ENCODE measurements at places on chromosomes 2 and 18. TPM values are rescaled to one million over a fixed set of nuclear protein-coding genes. Genes with fewer than 3 reads are reported as not detected.

DNA sequence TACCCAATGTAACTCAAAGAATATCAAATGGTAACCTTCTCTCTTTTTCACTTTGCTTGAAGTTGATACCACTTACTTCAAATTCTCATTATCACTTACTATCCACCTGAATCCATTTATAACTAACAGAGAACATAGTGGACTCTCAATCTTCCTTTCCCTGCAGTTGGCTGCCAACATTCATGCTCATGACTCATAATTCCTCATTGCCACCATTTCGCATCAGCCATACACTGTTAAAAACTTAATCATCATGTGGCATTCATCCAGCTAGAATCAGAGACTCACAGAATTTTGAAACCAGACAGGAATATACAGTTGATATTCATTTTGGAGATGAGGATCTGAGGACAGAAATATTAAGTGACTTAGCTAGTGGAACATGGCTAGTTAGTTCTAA is 56.8 kb downstream of the SLC4A10 start:
- peak; percentile 57 for DNase-seq
- no peaks in the 10 kb centered on the region for H3K36me3 ChIP-seq
- H3K27me3 ChIP-seq, result no peaks in the 10 kb centered on the region

GRCh38 chr2:128552141-128552805 is 233.6 kb upstream of the HS6ST1 start:
- H3K27me3 ChIP-seq, result no peaks in the 10 kb centered on the region
- DNase-seq, result no peak
- H3K27ac ChIP-seq, result no peak overlapping the region
- H3K4me1 ChIP-seq, result no peaks in the 10 kb centered on the region

DNA sequence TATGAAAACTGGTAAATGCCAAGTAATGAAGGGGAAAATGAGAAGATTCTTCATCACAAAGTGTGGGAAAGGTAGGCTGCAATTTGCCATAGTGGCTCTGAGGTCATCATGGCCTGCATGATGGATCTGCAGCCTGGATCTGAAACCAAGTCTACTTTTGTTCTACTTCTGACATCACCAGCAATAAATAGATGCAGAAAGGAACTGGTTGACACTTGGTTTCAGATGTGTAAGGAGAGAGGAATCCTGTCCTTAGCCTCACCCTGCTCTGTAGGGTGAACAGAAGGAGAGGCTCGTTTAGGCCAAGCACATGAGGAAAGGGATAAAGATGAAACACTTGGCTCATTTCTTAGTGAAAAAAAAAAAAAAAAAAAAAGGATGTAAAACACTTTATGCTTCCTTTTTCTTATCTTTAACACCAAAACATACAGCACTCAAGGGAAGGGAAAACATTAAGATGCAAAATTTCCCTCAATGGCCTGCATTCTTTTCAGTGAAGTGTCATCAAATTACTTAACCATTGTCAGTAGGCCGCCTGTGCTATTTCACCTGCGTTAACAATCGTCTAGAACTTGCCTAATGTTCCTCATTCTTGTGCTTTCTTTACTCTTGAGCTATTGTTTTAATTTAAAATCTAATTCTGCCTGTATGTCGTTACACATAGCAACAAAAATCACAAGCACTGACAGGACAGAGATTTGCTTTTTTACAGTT is 3.9 kb downstream of the NEB start:
- no peak overlapping the region for H3K4me3 ChIP-seq
- no peaks in the 10 kb centered on the region for H3K4me1 ChIP-seq
- DNase-seq, result no peak
- H3K36me3 ChIP-seq, result no peaks in the 10 kb centered on the region
- no peak overlapping the region for H3K27ac ChIP-seq
- H3K27me3 ChIP-seq, result no peaks in the 10 kb centered on the region

DNA sequence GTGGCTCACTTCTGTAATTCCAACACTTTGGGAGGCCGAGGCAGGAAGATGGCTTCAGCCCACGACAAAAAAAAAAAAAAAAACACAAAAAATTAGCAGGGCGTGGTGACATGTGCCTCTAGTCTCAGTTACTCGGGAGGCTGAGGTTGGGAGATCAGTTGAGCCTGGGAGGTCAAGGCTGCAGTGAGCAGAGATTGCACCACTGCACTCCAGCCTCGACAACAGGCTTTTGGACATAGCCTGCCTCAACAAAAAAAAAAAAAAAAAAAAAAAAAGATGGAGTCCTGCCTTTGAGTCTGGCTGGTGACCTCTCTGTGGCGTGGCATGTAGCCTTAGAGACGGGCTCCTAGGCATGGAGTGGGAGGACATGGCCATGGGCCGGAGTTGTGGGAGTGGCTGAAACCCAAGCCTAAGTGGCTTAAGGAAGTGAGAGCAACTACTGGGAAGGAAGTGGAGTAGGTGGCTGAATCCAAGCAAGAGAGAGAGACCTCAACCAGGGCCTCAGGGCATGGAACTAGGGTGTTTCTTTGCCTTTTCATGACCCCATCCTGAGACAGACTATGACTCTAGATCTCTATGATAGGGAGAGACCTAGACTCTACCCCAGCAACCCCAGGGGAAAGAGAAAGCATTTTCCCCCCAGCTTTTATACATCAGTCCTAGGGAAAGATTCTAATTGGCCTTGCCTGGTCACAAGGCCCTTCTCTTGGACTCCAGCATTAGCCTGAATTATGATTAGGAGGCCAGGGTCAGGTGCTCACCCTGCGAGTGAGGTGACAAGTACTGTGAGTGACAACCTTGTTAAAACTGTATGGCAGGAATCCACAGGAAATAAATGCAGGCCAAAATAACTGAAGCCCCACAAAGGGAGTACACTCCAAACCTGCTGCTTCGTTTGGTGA is 34.2 kb downstream of the NPAS2 start:
- no peak for DNase-seq
- H3K27ac ChIP-seq, result no peak overlapping the region
- no peaks in the 10 kb centered on the region for H3K36me3 ChIP-seq
- H3K4me3 ChIP-seq, result no peak overlapping the region

DNA sequence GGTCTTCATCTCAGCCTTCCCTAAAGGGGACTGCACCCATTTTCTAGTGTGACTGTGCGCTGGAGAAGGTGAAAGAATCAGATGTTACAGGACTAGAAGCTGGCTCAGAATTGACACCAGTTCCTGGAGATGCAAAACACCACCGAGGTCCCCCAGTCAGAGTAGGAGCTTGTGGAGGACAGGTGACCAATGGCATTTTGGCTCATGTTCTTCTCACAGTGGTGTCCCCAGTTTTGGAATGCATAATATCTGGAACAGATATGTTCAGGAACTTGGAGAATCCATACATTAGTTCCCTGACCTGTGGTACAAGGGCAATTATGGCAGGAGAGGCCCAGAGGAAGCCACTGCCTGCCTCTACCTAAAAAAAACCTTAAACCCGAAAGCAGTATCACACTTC is 66.3 kb downstream of the PSMG2 start:
- no peak overlapping the region for H3K27ac ChIP-seq
- no peaks in the 10 kb centered on the region for H3K36me3 ChIP-seq
- no peaks in the 10 kb centered on the region for H3K27me3 ChIP-seq
- DNase-seq, result no peak
- H3K4me3 ChIP-seq, result no peak overlapping the region

- H3K27ac ChIP-seq, result peak overlapping the region; percentile 60
- H3K4me1 ChIP-seq, result peaks cover 48% of the 10 kb centered on the region
- DNase-seq, result peak; percentile 97
- no peaks in the 10 kb centered on the region for H3K27me3 ChIP-seq
- peaks cover 14% of the 10 kb centered on the region for H3K36me3 ChIP-seq
These were observed 12.4 kb downstream of the ASB1 start for GRCh38 chr2:238438856-238439849.

GRCh38 chr2:119106301-119106897 is 52.2 kb downstream of the C1QL2 start:
- H3K27ac ChIP-seq, result no peak overlapping the region
- no peaks in the 10 kb centered on the region for H3K36me3 ChIP-seq
- no peak overlapping the region for H3K4me3 ChIP-seq
- no peaks in the 10 kb centered on the region for H3K27me3 ChIP-seq

- H3K27me3 ChIP-seq, result no peaks in the 10 kb centered on the region
- H3K36me3 ChIP-seq, result no peaks in the 10 kb centered on the region
- H3K4me3 ChIP-seq, result no peak overlapping the region
- DNase-seq, result no peak
- H3K4me1 ChIP-seq, result no peaks in the 10 kb centered on the region
These were observed 756.7 kb downstream of the SOCS6 start for GRCh38 chr18:71045331-71046065.

DNA sequence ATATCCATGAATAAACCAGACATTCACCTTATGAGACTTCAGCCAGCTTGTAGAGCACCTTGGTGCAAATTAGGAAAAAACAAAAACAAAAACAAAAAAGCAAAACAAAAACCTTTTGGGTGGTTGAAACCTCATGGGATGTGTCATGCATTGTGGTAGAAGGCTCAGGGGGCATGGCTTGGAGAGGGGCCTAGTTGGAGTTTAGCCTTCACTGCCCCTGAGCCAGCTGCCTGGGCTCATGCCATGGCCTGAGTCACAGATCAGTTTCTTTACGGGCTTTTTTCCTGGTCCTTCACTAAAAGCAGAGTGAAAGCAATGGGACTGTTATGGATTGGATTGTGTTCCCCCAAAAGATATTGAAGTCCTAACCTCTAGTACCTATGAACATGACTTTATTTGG is 22.0 kb upstream of the DAPL1 start:
- H3K27me3 ChIP-seq, result no peaks in the 10 kb centered on the region
- H3K4me1 ChIP-seq, result no peaks in the 10 kb centered on the region
- no peak overlapping the region for H3K4me3 ChIP-seq
- H3K36me3 ChIP-seq, result no peaks in the 10 kb centered on the region

GRCh38 chr2:24421668-24422067 is 61.3 kb upstream of the ITSN2 start:
- H3K27me3 ChIP-seq, result no peaks in the 10 kb centered on the region
- H3K27ac ChIP-seq, result no peak overlapping the region
- no peak overlapping the region for H3K4me3 ChIP-seq
- H3K36me3 ChIP-seq, result no peaks in the 10 kb centered on the region
- H3K4me1 ChIP-seq, result no peaks in the 10 kb centered on the region

- H3K4me3 ChIP-seq, result no peak overlapping the region
- H3K27me3 ChIP-seq, result no peaks in the 10 kb centered on the region
- H3K4me1 ChIP-seq, result no peaks in the 10 kb centered on the region
- no peaks in the 10 kb centered on the region for H3K36me3 ChIP-seq
- no peak for DNase-seq
These were observed 320.2 kb downstream of the TMX3 start for GRCh38 chr18:68394705-68395104.

- H3K27me3 ChIP-seq, result no peaks in the 10 kb centered on the region
- no peak for DNase-seq
- H3K4me1 ChIP-seq, result peaks cover 23% of the 10 kb centered on the region
- no peak overlapping the region for H3K27ac ChIP-seq
- no peak overlapping the region for H3K4me3 ChIP-seq
These were observed 888.0 kb upstream of the CHAC2 start for GRCh38 chr2:52879561-52879960.

- no peak overlapping the region for H3K27ac ChIP-seq
- DNase-seq, result no peak
- no peaks in the 10 kb centered on the region for H3K27me3 ChIP-seq
- H3K4me1 ChIP-seq, result no peaks in the 10 kb centered on the region
These were observed 407.0 kb downstream of the PID1 start for GRCh38 chr2:228864131-228864530.

DNA sequence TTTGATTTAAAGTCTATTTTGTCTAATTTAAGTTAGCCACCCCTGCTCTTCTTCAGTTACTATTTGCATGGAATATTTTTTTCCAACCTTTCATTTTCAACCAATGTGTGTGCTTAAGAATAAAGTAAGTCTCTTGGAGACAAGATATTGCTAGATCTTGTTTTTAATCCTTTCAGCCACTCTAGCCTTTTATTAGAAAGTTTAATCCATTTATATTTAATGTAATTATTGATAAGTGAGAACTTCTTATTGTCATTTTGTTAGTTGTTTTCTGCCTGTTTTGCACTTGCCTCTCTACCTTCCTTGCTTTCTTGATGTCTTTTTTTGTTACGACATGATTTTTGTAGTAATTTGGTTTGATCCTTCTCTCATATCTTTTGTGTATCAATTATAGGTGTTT is 46.4 kb downstream of the CCDC148 start:
- no peak overlapping the region for H3K4me3 ChIP-seq
- H3K4me1 ChIP-seq, result no peaks in the 10 kb centered on the region
- no peak overlapping the region for H3K27ac ChIP-seq
- DNase-seq, result no peak

- no peak overlapping the region for H3K27ac ChIP-seq
- H3K27me3 ChIP-seq, result no peaks in the 10 kb centered on the region
- no peaks in the 10 kb centered on the region for H3K36me3 ChIP-seq
These were observed 50.4 kb downstream of the EML6 start for GRCh38 chr2:54773838-54774237.

GRCh38 chr2:216589791-216590190 is 43.4 kb upstream of the IGFBP2 start:
- H3K4me1 ChIP-seq, result peaks cover 4% of the 10 kb centered on the region
- H3K27me3 ChIP-seq, result 0 out of 2 replicates have a peak, but pooled peaks cover 3% of the 10 kb centered on the region
- no peaks in the 10 kb centered on the region for H3K36me3 ChIP-seq
- H3K27ac ChIP-seq, result no peak overlapping the region
- no peak overlapping the region for H3K4me3 ChIP-seq

GRCh38 chr18:31942291-31942998 is 483 bp downstream of the TRAPPC8 start:
- H3K4me1 ChIP-seq, result peaks cover 16% of the 10 kb centered on the region
- no peaks in the 10 kb centered on the region for H3K36me3 ChIP-seq
- no peak for DNase-seq
- peak overlapping the region; percentile 96 for H3K4me3 ChIP-seq

Gene SULT1C2
- total RNA-seq, result 3.9 TPM

Gene RBKS
- total RNA-seq, result 2.4 TPM

Gene SATB2
- total RNA-seq, result 13.8 TPM

Gene AOX1
- 0.71 TPM for total RNA-seq

Gene ANO7
- total RNA-seq, result 0.84 TPM

Gene AQP12A
- not detected for total RNA-seq

Gene FBXO48
- total RNA-seq, result 0.91 TPM

Gene FSHR
- total RNA-seq, result not detected

Gene MRPL33
- 66.3 TPM for total RNA-seq

Gene DSC3
- 7.6 TPM for total RNA-seq

Gene NLRC4
- not detected for total RNA-seq

Gene ABCG5
- total RNA-seq, result not detected

Gene ADRA2B
- total RNA-seq, result 0.47 TPM

Gene ADGRF3
- total RNA-seq, result not detected

Gene NCKAP5
- 0.30 TPM for total RNA-seq
